T1000 (cell line): ENCODE measurements at places on chromosomes 1 and 21.

DNA sequence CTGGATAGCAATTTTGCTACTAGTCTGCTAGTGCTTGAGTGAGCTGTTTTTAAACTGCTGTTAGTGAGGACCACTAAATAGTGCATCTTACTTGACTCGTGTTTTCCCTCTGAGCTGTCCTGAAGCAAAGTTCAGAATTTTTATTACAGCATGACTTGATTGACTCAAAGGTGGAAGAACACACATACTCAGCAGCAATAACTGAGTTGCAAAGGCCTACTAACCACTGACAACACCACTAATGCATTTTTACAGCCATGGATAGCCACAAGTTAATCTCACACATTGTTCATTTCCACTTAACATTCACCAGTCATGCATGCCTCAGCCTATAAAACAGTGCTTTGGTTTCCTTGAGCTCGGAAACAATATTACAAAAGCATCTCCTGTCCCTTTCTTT is 148.7 kb downstream of the RUNX1 start:
- DNase-seq = peak; percentile 28

DNA sequence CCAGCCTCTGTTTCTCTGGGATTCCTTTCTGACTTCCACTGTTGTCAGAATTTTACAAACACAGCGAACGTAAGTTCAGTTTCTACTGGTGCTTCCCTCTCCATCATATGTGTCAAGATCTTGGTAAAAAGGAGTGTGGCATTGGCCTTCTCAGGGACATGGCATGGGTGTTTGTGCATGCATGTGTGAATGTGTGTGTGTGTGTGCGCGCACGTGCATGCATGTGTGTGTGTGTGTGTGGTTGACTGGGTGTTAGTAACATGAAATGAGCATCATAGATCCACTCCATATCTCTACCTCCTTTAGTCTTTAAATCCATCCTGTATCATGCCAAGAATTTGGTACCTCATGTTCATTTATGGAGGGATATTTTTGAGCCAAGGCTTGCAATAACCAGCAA is 411.3 kb downstream of the NPHP4 start:
- no peak for DNase-seq

GRCh38 chr1:58104960-58105359 is 441.6 kb downstream of the OMA1 start:
- DNase-seq = no peak

GRCh38 chr1:8962812-8963530 is 17.3 kb downstream of the CA6 start:
- no peak for DNase-seq

GRCh38 chr1:246730839-246731238 is 6.6 kb downstream of the SCCPDH start:
- no peak for DNase-seq

DNA sequence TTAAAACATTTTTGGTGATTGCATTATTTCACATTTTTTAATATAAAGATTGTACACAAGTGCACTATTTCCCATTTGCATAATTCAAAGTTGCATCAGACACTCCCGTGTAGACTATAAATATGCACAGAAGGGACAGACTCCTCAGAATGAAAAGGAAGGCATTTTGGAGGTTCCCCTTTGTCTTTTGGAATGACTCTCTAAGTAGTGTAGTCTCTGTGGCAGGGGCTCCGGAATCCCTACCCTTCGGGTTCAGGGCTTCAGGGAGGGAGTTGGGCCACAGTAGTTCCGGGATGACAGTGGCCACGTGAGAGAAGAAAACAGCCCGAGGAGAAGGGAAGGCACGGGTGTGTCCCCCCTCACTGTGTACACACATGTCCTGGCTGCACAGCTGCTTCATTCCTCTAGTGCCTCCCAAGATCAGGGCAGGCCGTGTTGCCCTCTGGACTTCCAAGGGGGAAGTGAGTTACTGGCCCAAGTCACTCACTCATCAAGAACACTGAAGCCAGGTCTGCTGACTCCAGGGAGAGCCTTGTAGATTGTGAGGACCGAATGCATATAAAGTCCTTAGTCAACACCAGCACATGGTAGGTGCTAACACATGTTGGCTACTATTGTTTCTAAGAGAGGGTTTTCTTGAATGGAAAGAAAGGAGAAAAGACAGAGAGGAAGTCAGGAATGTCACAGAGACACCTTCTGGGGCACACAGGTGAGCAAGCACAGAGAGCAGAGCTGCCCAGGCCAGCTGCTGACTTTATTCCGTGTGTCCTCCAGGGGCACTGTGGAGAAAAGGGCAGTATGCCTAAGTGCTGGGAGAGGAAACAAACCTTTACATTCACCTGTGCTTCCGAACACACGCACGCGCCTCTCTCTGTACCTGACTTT is 39.8 kb downstream of the LHX4 start:
- DNase-seq = no peak

- DNase-seq = no peak
Measured at GRCh38 chr1:103387898-103388297, 137.6 kb upstream of the RNPC3 start.

DNA sequence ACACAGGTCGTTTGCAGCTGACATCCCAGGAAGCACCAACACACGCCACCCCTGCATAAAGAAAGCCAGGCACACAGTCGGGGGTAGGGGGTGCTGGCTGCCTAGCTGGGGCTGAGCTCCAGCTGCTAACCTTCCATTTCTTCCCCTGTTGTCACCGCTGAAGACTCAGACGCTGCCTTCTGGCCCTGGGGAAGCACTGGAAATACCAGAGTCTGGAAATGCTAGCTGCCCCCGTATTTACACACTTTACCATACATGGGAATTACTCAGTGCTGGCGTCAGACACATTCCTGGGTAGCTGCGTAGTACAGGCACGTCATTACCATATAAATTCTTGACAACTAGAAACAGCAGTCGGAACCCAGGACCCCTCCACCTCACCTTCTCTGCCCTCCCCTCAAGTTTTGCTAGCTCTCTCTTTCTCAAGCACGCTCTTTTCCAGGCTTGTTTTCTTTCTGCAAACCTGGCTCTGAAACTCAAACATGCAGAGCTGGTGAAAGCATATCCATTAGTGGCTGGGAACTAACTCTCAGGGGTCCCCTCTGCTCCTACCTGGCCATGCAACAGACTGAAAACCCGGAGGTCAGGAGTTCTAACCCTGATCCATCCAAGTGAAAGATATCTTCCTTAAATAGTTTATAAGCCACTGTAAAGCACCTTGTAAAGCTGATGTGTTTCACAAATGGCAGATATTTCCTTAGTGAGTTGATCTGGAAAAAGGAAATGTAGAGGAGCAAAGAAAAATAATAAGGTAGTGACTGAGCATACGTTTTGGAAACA is 3.3 kb downstream of the CSRP1 start:
- DNase-seq = peak; percentile 65

GRCh38 chr1:198499588-198499987 is 40.9 kb downstream of the ATP6V1G3 start:
- no peak for DNase-seq

GRCh38 chr1:7100479-7100878 is 315.2 kb downstream of the CAMTA1 start:
- no peak for DNase-seq

- no peak for DNase-seq
Measured at GRCh38 chr1:203364094-203364801, 13.3 kb upstream of the FMOD start.

GRCh38 chr1:206493279-206493678 is 14.1 kb upstream of the RASSF5 start:
- no peak for DNase-seq

- DNase-seq = no peak
Measured at GRCh38 chr1:170303034-170303433, 157.3 kb downstream of the NTMT2 start.

GRCh38 chr1:86151427-86151826 is 5.1 kb downstream of the COL24A1 start:
- no peak for DNase-seq

GRCh38 chr1:169348383-169349036 is 19.1 kb downstream of the NME7 start:
- DNase-seq = no peak

GRCh38 chr1:46131093-46131492 is 1.3 kb downstream of the PIK3R3 start:
- DNase-seq = no peak

- no peak for DNase-seq
Measured at GRCh38 chr1:3915551-3916121, 15.6 kb upstream of the C1orf174 start.

DNA sequence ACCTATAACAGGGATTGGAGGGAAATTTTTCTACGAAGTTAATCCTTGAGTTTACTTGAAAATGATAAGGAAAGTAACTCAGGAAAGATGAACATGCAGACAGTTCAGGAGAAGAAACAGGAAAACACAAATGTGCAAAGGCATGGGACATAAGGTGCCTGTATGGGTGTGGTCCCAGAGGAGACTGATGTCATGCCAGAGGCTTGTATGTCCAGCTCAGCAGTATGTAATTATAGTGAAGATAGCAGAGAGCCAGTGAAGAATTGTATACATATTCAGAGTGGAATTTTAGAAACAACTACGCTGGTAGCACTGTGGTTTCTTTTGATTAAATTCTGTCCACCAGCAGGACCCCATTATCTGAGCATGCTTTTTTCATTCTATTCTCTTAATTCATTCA is 179.5 kb downstream of the LRRC7 start:
- DNase-seq = no peak

GRCh38 chr1:205920159-205920558 is 23.1 kb downstream of the SLC26A9 start:
- DNase-seq = no peak

DNA sequence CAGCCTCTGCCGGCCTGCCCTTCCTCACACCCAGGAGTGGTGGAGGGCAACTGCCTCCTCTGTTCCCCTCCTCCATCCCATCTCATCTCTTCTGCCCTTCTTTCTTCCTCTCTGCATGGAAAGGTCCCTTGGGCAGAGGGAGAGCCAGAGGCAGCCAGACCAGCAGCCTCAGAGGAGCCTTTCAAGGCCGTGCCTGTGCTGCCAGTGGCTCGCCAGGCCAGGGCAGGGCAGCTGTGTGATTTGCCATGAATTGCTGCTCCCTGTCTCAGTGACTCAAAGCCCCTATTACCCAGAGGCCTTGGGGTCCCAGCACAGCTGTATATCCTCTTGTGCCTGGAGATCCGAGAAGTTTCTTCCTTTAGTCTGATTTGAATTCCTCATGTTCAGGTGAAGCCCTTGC is 21.9 kb downstream of the TMCC2 start:
- no peak for DNase-seq

DNA sequence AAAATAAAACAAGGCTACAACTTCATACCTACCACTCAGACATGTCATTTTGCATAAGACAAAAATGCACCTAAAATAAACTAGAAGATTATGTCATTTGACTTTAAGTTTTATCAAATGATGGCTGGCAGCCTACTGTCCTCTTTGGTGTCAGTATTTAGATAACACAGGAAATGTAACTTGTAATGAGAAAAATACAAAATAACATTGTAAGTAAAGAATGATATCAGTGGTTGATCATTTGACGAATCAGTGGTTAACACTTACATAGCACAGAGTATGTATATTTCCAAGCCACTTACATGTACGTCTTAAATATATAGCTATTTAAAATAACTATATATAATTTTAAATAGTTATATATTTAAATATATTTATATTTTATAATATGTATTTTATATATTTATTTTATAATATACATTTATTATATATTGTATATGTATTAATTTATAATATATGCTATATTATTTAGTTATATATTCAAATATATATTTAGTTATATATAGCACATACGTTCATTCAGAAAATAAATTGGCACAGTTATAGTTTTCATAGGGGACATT is 44.1 kb downstream of the ZNF678 start:
- no peak for DNase-seq

- DNase-seq = no peak
Measured at GRCh38 chr1:184882957-184883815, 91.1 kb downstream of the NIBAN1 start.

DNA sequence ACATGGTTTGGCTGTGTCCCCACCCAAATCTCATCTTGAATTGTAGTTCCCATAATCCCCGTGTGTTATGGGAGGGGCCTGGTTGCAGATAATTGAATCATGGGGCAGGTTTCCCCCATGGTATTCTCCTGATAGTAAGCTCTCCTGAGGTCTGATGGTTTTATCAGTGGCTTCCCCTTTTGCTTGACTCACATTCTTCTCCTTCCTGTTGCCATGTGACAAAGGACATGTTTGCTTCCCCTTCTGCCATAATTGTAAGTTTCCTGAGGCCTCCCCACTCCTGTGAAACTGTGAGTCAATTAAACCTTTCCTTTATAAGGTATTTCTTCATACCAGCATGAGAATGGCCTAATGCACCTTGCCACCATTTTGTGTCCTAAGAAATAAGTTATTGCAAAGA is 415.0 kb downstream of the COL11A1 start:
- DNase-seq = no peak

DNA sequence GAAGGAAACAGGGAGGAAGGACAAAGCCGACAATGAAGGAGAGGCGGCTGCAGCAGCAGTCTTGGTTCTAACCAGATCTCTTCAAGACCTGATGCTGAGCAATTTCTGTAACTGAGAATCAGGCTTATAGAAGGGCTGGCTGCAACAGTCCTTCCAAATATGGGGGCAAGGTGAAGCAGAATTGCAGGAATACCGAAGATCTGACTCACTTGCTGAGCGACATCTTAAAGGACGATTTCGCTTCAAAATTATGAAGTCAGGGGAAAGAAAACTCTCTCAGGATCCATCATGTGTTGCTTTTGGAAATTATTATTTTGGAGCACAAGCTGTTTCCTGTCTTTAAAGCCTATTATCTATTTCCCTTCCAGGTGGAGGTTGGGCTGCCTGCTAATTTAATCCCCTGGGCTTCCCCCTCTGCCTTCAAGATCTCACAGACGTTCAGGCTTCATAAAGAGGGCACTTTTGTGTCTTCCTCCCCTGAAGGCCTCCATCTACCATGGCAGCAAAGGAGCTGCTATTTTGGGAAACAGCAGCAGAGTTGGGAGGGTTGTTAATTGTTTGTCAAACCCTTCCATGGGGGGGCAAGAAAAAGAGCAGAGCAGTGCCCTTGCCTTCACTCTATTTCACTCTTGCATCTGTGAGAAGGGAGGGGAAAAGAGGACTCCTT is 10.8 kb upstream of the IER5 start:
- no peak for DNase-seq

GRCh38 chr21:43597052-43597451 is 62.2 kb downstream of the HSF2BP start:
- peak; percentile 13 for DNase-seq
